ENCODE measurements at places on chromosomes 1 and 21.

GRCh38 chr1:241532864-241533263, 686 bp downstream of the KMO start:
- DNase-seq: no peak

- DNase-seq: no peak
These were observed at the start of gene NTMT2 for GRCh38 chr1:170145770-170146676. Gene NTMT2, plus strand, starts transcription at chr1:170145959. Its CDS starts 149 bp downstream, at chr1:170146108.

DNA sequence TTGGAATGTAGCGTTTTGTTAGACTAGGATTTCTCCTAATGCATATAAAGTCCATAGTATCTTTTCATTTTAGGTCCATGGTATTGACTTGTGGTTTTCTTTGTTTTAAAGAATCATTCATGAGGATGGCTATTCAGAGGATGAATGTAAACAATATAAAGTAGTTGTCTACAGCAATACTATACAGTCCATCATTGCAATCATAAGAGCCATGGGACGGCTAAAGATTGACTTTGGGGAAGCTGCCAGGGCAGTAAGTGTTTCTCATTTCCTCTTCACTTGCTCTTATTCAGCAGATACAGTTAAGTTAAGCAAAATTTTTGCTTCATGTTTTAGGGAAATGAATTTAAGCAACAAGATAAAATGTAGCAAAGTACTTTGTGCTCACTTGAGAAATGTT, 25.4 kb downstream of the GNAI3 start:
- DNase-seq: no peak

DNA sequence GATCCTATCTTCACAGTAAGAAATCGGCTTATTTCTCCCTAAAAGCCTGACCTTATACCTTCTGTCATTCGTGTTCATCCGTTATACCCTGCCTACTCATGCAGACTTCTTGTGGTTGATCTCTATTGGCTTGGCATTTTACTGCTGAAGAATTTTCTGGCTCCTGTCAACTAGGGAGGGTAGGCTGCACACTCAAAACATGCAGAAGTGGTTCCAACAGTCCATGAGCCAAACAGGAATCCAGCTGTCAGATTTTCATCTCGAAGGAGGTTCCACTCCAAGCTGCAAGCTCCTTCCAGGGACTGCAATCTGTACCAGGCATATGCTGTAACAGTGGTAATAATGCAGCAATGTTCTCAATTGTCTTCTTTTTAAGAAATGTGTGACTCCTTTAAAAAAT, 10.1 kb downstream of the DNAJC11 start:
- no peak for DNase-seq

GRCh38 chr1:58748666-58749065, 35.2 kb downstream of the JUN start:
- DNase-seq: no peak

- DNase-seq: no peak
These were observed 2018.4 kb downstream of the NCAM2 start for GRCh38 chr21:23016617-23017016.

- no peak for DNase-seq
These were observed 52.7 kb upstream of the ST6GALNAC3 start for GRCh38 chr1:76021846-76022245.

- DNase-seq: no peak
These were observed 12.7 kb downstream of the TENT5C start for GRCh38 chr1:117618450-117619122.

DNA sequence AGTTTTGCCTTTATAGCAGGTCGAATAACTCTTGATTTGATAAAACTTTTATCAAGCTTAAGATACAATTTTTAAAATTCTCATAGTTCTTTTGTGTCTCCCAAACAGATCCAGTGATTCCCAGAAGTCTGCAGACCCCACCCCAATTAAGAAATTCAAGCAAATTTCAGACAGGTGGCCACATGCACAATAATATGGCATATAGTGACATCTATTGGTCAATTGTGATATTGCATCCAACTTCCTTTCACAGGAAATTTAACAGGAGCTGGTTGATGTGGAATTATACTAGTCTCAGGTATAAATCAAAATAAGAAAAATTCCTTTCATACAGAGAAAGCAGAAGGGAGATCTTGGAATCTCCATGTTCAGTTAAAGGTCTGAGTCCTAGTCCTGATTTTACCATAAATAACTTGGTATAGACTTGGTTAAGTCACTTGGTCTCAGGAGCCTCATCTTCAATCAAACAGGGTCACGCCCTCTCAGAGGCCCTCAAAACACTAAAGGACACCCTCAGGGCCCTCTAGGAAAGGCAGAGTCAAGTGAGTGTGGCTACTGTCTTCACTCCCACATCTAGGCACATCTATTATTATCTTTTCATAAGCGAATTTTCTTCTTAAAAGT, 24.1 kb downstream of the PIGM start:
- DNase-seq: no peak

- no peak for DNase-seq
These were observed 20.1 kb downstream of the ADCY10 start for GRCh38 chr1:167893798-167894197.

DNA sequence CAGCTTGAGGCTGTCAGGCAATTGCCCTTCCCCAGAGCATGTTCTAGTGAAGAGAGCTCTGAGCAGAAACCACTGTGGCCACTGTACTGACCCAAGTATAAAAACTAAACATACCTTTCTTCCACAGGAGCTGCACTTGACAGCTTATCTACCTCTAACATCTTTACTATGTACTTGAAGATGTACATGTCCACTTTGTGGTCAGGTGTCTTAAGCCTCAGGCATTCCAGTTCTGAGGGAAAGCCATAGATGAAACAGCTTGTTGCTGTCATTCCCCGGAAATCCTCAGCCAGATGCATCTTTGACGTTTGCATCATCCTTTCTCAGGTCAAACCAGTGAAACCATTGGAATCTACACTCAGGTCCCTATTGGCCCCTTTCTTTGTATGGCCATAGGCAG, 70.4 kb downstream of the CHRM3 start:
- DNase-seq: no peak

DNA sequence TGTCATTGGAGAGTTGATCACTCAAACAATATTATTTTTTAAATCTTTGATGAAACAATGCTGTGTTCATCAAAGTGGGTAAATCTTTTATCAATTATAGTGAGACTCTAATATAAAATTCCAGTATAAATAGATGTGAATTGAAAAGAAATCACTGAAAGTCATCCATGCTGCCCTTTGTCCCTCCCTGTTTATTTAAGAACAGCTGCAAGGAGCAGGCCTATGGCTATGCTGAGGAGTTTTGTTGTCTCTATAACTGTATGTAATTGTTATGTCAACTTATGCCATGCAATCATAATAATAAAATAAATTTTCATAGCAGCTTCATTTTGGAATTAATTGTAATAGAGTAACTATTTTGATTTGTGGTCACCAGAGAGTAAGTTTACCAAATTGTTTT, 1272.4 kb upstream of the ADGRL4 start:
- no peak for DNase-seq

GRCh38 chr1:218592688-218593087, 247.6 kb downstream of the TGFB2 start:
- DNase-seq: no peak

GRCh38 chr1:85934516-85934915, 222.1 kb downstream of the COL24A1 start:
- no peak for DNase-seq

DNA sequence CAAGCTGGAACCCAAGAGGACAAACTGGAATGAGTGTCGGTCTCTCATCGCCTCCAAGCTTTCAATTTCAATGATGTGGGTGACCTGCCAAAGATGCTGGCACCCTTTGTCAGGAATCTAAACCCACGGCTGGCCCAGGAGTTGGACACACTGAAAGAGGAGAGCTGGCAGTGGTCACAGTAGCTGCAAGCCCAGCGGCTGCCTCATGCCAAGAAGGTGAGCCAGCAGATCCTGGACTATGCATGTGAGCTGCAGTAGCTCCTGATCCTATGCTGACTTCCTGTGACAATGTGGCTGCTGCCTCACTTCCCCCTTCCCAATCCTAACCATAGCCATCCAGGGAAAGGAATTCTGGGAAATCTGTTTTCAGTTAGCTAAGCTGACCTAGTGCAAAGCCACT, 117.0 kb upstream of the VAV3 start:
- no peak for DNase-seq

DNA sequence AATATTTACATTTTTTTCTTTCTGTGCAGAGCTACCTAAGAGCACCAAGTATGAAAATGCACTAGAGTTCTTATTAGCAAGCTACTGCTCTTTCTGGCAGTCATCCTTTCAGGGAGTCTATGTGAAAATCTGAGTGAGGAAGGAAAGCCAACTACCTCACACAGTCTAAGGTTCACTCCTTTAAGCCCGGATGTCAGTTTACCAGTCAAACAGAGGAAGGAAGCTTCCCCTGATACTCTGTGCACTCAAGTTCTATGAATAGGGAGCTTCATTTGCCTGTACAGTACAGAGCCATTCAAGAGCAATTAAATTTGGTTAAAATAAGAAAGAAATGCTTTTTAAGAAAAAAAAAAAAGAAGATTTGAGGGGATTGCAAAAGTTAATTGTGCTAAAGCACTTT, 6.9 kb downstream of the COL11A1 start:
- no peak for DNase-seq

DNA sequence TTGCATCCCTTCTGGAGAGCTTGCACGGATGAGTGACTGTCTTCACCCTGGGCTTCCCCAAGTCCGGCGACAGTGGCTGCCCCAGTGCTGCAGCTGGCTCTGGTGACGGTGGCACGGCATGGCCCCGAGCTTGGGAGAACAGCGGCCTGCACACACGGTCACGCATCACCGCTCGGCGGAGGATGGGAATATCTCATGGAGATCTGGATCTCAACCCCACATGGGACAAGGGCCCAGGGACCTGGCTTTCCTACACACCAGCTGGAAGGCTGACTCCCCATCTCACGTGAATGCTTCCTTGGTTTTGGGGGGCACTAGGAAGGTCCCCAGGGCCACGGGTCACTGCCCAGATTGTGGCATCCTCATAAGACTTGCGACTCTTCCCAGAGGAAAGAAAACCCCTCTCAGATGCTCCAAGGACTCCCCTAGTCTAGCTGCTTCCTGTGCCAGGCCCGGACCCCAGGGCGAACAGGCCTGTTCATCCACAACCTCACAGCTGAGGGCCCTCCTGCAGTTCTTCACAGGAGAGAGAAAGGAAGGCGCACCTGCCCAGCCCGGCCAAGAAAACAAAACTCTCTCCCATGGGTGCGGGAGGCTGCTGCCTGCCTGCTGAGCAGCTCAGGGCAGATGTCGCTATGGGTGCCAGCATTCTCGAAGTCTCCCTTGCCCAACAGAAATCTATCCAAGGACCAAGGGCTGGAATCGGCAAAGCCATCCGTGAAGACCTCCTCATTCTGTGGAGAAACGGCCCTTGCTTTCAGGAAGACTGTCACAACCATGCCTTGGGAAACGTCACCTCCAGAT, 9.9 kb downstream of the CFAP410 start:
- DNase-seq: no peak

DNA sequence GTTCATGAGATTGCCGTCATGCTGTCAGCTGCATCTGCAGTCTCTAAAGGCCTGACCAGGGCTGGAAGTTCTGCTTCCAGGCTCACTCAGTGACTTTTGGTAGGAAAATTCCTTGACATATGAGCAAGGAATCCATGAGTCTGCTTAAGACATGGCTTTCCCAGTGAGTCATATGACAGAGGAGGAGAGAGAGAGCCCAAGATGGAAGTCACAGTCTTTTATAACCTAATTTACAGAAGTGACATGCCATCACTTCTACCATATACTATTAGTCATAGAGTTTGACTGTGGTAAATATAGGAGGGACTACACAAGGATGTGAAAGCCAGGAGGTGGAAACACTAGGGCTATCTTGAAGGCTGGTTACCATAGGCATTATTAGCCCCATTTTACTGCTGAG, 115.2 kb downstream of the ROR1 start:
- no peak for DNase-seq

DNA sequence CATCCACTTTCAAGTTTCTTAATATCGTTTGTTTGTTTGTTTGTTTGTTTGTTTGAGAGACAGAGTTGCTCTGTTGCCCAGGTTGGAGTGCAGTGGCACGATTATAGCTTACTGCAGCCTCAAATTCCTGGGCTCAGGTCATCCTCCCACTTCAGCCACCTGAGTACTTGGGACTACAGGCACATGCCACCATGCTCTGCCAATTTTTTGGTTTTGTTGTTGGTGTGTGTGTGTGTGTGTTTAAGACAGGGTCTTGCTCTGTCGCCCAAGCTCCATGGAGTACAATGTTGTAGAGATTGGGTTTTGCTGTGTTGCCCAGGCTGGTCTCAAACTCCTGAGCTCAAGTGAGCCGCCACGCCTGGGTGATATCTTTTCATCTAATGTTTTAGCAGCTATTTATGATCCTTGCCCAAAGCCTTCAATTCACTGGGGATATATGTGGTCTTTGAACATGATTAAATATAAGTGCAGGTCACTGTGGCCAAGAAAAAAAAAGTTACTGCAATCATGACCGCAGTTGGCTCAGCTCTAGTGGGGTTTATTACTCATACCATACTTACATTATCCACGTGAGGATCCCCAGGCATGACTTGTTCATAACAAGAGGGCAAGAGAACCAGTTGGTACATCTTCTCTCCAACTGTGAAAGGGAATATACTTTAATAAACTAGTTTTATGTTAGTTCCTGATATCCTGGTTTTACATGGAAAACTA, 8.0 kb downstream of the RRP1B start:
- DNase-seq: no peak

- DNase-seq: no peak
These were observed 43.5 kb downstream of the CHML start for GRCh38 chr1:241596633-241597032.

GRCh38 chr1:43246466-43247213, 23.1 kb upstream of the TMEM125 start:
- no peak for DNase-seq

DNA sequence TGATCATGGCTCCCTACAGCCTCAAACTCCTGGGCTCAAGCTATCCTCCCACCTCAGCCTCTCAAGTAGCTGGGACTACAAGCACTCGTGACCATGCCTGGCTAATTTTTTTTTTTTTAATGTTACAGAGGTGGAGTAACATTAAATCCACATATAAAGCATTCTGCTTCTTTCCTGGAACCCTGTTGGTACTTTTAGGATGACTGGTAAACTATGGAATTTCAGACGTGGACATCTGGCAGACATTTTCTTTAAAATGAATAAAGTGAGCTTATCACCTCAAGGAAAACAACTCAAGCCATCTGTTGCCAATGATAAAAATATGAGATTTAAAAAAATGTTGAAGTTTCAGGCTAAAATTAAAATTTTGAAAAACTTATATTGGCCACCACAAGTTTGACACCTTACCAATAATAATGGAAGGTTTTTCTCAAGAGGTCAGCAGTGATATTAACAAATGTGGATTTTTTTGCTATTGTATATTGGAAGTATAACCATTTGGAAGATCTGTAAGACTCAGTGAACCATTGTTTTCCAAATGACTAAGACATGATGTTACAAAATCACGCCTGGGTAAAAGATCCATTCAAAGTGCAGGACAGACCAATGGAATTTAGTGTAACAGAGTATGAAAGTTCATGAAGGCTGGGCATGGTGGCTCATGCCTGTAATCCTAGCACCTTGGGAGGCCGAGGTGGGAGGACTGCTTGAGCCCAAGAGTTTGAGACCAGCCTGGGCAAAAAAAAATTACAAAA, 52.7 kb upstream of the EIF4G3 start:
- no peak for DNase-seq

GRCh38 chr1:226874579-226875425, 4.4 kb downstream of the PSEN2 start:
- no peak for DNase-seq

GRCh38 chr1:237138551-237138950, 96.6 kb downstream of the RYR2 start:
- DNase-seq: no peak

All from NK-92 treated with Interleukin-12 subunit alpha and Interleukin-12 subunit beta, amount 100 ng/mL, for 24 hours (cell line).